ENCODE measurements at places on chromosomes 11 and 22.
A peak's percentile ranks its signal among the peaks of the same experiment; 100 is the strongest.

- no peak for DNase-seq
These were observed 30.4 kb downstream of the PACS1 start for GRCh38 chr11:66100272-66101065.

DNA sequence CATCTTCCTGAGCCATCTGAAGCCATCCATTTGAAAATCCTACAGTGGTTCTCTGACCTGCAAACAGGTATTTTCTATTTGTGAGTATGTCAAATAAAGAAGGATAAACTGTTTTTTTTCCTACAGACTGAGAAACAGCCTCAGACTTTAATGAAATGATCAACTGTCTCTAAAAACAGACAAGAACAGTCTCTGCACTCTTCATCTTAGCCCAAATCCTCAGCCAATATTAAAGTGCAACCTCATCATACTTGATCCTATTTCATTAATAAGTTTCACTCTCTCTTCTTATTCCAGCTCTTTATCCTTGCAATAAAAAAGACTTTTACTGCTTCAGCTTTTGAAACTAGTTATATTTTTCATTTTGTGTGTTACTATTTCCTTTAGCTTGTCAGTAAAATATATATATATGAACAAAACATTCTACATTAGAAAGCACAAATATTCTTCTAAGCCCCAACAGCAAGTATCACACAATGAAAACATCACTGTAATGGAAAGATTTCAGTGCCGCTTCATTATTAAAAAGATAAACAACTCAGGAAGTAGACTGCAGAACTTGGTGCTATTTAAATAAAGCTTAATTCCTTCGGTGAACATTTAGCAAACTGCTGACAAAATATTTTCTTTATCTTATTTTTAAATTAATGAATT, 45.5 kb upstream of the FAT3 start:
- no peak for DNase-seq

GRCh38 chr11:79189601-79190000, 251.2 kb downstream of the TENM4 start:
- DNase-seq, result no peak

- no peak for DNase-seq
These were observed 86.6 kb downstream of the TSPAN18 start for GRCh38 chr11:44813401-44813800.

DNA sequence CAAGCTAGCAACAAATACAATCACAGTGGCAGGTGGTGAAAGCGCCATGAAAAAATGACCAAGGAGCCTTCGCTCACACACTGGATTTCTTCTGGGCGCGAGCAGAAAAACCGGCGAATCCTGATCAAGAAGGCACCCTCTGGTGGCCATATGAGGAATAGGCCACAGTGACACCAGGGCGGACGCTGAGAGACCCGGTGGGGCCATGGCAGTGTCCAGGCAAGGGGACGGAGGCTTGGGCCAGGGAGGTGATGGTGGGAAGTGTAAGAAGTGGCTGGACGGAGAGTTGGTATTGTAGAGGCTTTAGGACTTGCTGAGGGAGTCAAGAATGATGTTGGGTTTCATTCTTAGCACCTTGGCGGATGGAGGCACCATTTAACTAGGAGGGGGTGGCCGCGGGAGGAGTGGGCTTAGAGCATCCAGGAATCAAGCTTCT, 16.9 kb upstream of the RAC2 start:
- DNase-seq, result no peak

- no peak for DNase-seq
These were observed 71.4 kb downstream of the INSC start for GRCh38 chr11:15186146-15186545.

GRCh38 chr11:22234743-22235142, 41.9 kb downstream of the ANO5 start:
- DNase-seq, result no peak

DNA sequence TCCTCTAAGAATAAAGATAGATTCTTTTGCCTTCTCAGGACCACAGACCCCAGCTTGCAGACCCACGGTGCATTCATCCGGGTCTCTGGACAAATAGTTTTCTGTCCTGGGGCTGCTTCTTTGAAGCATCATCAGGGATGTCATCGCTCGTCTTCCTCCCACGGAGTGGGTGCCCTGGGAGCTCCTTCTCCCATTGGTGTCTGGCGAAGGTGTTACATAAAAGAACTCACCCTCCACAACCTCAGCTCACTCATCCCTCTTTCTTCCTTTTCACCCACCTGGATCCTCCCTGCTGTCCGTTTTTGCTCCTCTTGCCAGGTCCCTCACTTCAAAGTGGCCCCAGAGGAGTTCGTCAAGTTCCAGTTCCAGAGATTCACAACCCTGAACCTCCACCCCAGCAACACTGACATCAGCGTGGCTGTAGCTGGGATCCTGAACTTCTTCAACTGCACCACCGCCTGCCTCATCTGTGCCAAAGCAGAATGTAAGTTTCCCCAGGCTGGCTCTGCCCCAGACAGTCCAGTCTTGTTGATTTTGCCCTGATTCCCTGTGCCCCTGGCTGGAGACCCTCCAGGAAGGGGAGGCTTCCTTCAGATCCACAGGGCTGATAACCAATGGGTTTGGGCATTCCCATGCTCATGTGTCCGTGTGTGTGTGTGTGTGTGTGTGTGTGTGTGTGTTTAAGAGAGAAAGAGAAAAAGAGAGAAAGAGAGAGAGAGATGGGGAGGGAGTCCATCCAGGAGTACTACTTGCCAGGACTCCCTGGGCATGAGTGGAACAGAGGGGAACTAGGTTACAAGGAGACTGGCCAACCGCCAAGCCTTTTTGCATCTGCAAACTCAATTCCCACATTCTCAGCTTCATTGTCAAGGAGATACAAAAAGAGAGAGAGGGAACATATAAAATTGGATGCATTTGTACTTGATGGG, 204.2 kb upstream of the TBCEL start:
- no peak for DNase-seq

DNA sequence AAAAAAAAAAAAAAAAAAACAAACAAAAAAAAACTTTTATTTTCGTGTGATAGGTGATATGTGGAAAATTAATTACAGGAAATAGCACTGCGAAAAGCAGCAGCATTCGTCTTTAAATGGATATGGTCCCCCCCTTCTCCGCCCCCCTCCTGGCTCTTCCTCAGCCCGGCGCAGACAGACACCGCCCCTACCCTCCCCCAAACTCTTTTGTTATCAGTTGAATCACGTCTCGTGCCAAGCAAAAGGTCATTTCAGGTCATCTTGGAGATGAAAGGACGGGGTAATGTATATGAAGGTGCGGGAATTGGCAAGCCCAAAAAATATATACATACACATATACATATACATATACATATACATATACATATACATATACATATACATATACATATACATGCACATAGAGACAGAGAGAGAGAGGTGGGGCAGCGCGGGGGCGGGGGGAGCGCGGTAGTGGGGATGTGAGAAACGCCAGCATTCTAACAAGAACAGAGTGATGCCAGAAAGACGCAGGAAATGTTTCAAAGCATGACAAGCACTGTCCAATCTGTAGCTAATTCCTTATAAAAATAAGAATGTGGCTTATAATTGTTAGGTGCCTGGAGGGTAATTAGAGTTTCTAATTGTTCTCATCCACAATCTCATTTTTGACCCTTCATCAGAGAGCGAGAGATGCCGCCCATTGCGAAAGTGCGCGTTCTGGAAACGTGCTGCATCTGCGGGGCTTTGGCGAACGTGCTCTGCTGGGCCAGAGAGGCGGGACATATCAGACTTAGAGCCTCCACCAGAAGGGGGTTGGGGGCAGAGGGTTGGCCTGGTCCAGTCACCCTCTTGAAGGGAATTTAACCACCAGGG, 214.5 kb upstream of the UBASH3B start:
- DNase-seq, result no peak

GRCh38 chr22:21632237-21632895, at the start of gene CCDC116:
TSS of gene CCDC116 (plus strand) at chr22:21632760. CDS start at chr22:21633182, 422 bp downstream.
- no peak for DNase-seq

DNA sequence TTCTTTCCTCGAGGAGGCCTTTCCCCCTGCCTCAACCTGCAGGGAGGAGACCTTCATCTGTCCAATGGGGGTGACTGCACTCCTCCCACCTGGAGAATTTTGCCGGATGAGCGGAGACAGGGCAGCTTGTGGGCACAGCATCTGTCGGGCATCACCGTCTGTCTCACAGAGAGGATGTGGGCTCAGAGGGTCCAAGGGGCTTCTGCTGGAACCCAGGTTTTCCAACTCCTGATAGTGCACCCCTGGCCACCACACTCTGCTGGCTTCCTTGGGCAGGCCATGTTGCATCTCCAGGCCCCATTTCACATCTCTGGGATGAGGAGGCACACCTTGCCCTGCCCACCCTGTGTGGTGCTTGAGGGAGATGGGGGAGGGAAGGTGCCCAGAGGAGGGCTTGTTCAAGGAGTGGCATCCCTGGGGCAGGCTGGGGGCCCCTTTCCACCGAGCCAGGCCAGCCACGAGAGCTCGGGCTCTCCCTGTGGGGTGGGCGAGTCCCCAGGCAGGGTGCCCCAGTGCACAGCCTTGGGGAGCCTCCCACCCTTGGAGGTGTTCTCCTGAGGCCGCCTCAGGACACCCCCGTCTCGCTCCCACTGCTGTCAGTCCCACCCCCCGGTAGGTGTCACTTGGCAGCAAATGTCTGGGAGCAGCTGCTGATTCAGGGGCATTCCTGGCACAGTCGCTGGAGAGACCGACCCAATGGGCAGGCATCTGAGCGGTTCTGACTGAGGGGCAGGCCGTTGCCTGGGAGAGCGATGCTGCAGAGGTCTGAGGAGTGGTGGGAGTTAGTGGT, 84.2 kb downstream of the MORC2 start:
- no peak for DNase-seq

DNA sequence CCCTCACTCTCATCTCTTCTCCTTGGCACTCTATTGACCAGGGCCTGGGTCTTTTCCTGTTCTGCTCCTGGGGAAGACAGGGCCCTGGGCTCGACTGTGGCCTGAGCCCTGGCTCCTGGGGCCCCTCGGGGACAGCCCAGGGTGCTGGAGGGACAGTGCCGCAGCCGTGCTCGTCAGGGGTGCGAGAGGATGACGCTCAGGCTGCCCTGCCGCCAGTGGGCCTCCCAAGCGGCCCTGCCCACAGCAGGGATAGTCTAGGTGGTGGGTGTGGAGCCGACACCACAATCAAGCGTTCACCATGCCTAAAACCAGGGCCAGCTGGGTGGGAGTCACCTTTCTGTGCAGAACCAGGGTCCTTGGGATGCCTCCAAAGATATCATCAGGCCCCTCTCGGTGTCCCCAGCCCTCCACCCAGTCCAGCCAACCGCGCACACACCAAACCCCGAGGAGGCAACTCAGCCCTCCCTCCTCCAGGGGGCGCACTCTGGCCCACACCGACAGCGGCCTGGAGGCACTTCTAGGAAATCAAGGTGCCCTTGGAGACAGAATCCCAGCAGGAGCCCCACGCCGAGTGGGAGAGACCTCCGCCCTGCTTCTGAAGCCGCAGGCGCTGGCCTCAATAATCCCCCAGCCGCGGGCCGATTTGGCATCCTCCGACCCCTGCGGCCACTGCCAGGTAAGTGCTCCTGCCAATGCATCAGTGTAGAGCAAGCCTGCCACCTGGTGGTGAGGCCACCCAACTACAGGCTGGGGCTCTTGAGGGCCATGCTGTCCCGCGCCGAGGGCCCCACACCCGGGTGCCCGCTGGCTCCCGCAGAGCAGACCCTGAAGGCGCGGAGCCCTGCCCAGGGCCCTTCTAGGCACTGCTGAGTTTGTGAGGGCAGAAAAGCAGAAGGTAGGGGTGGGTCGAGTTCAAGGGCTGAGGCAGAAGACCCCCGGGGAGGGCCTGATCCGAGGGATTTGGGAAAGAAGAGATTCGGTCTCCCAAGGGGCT, 496.4 kb downstream of the BUD13 start:
- no peak for DNase-seq

DNA sequence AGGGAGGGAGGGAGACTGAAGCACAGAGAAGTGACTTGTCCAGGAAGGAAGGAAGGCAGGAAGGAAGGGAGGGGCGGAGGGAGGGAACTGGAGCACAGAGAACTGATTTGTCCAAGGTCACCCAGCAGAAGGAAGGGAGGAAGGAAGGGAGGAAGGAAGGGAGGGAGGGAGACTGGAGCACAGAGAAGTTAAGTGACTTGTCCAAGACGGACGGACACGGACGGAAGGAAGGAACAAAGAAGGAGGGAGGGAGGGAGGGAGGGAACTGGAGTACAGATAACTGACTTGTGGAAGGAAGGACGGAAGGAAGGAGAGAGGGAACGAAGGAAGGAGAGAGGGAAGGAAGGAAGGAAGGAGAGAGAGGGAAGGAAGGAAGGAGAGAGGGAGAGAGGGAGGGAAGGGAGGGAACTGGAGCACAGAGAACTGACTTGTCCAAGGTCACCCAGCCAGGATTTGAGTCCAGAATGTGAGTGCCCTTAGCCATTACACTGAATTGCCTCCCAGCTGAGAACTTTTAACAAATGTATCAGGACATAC, 1.5 kb downstream of the SLC35F2 start:
- DNase-seq, result peak; percentile 5

All from mesenteric fat pad (tissue), 1 donor.